ENCODE measurements at places on chromosomes 2 and 18.

- no peak for DNase-seq
Observed at GRCh38 chr2:44210362-44210761, 41.7 kb downstream of the PPM1B start.

GRCh38 chr2:211455216-211455841 lies 898.9 kb downstream of the CPS1 start:
- DNase-seq: peak; percentile 10

GRCh38 chr2:150566289-150566688 lies 78.8 kb upstream of the RND3 start:
- no peak for DNase-seq

GRCh38 chr18:63869374-63869773 lies 18.1 kb upstream of the SERPINB2 start:
- no peak for DNase-seq

- DNase-seq: no peak
Observed at GRCh38 chr2:119550346-119550745, 6.1 kb downstream of the CFAP221 start.

DNA sequence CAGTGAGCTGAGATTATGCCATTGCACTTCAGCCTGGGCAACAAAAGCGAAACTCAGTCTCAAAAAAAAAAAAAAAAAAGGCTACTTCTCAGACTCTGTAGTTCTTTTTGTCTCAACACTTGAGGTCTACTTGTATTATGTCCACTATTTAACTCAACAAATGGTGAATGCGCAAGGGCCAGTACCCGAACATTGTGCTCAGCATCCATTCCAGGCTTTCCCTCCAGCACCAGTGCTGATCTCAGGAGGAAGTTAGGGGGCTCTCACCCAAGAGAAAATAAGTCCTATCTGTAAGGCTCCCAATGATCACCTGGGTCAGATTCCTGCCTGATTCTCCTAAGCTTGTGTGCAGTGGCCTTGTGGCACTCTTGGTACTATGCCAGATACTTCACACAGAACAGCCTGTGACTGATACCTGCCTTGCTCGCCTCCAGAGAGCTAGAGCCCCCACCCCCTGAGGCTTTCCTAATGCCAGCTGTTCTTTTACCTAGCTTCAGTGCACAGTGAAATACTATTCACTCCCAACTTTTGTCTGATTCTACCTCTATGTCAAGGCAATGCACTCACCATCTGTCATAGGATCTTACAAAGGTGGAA lies 74.9 kb downstream of the INO80D start:
- no peak for DNase-seq

DNA sequence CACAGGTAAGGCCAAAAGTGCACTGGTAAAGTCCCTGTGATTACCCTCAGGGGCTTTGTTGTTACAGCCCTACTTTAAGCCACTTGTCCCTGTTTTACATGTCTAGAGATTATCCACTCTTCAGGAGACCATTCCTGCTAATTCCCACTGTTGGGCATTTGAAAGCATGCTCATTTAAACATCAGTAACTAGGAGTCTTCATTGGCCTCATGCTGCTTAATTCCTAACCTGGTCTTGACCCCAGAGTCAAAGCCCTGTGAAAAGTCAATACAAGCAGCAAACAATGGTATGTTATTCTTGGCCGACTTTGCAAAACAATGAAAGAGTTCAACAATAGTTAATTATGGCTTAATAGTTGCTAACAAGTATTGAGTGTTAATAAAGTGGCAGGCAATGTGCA lies 23.2 kb downstream of the AFF3 start:
- no peak for DNase-seq

- no peak for DNase-seq
Observed at GRCh38 chr18:12857215-12857905, 26.7 kb downstream of the PTPN2 start.

DNA sequence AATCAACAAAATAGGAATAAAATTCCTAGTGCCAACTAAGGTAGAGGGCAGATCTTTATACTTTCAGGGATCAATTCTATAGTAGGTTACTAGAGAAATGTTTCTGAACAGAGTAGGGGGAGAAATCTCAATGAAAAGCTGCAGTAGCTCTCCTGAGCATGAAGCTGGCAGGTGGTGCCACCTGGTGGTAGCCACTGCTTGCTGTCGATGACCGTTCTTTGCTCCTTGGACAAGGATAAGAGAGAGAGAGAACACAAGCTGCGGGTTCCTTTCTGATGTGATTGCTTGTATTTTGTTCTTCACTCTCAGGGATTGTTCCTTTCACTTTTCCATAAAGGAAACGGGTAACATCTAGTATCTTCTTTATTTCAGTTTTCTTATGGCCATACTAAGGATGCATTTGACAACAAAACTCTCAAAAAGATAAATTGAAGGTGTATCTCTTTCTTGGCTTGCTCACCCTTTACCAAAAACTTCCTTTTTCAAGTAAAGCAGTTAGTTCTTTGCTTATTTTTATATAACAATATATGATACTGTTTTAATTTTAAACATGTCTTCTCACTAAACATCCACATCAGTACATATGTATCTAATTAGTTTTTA lies 18.6 kb upstream of the MRPL19 start:
- peak; percentile 50 for DNase-seq

DNA sequence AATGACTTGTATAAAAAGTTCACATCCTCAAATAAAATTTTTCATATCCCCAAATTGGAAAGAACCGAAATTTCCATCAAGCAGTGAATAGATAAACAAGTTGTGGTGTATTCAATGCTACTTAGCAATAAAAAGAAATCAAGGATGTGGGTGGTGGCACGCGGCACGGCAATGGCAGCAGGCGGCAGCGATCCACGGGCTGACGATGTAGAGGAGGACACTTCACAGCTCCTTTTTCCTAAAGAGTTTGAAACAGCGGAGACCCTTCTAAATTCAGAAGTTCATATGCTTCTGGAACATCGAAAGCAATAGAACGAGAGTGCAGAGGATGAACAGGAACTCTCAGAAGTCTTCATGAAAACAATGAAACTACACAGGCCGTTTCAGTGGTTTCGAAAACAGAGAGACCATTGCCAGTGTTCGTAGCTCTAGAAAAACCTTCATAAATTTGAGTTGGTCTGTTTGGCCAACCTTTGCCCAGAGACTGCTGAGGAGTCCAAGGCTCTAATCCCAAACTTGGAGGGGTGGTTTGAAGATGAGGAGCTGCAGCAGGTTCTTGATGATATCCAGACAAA lies 9.8 kb upstream of the IL36A start:
- no peak for DNase-seq

- no peak for DNase-seq
Observed at GRCh38 chr2:119574864-119575263, 30.6 kb downstream of the CFAP221 start.

GRCh38 chr2:189819297-189819704 lies 35.1 kb downstream of the PMS1 start:
- DNase-seq: no peak

DNA sequence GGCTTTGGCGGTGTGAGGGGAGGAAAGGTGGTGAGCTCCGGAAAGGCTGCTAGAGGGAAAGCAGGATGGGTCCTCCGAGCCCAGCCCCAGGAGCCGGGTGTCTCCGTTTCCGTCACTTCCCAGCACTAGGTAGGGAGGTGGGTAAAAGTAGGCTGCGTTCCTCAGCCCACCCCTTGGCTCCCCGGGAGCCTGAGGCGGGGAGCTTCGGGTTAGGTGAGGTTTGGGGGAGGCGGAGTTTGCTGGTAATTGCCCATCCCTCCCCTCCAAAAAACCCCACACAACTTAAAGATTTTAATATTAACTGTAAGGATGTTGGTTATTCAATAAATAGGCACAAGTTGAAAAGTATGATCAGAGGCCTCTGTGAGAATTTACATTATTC lies 552 bp upstream of the ATF2 start:
- DNase-seq: no peak

- DNase-seq: no peak
Observed at GRCh38 chr2:84925336-84925723, 19.9 kb downstream of the TMSB10 start.

DNA sequence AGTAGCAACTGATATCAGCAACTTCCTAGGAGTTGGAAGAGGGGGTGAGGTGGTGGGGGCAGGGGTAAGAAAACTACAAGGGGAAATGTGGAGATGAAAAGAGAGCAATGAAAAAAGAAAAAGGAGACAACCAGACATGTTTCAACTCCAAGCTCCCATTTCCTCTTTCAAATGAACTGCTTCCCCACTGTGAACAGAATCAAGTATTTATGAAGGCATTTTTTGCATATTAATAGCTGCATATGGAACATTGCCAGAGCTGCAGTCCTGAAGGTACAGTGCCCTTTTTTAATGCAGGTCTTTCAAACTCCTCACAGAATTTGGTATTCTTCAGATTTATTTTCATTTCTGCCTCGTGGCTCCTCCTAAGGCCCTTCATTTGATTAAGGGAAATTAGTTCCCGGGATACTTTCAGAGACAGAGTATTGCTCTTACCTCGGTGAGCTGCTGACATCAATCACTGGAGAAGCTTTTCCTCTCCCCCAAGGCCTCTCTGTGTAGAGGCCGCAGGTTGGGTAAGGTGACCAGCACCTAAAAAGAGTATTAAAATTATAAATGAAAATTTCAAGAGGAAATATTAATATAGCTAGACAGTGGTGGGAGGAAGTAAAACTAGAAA lies 68.4 kb downstream of the KIAA2012 start:
- DNase-seq: no peak

GRCh38 chr2:233852056-233852455 lies 2.3 kb downstream of the HJURP start:
- no peak for DNase-seq

DNA sequence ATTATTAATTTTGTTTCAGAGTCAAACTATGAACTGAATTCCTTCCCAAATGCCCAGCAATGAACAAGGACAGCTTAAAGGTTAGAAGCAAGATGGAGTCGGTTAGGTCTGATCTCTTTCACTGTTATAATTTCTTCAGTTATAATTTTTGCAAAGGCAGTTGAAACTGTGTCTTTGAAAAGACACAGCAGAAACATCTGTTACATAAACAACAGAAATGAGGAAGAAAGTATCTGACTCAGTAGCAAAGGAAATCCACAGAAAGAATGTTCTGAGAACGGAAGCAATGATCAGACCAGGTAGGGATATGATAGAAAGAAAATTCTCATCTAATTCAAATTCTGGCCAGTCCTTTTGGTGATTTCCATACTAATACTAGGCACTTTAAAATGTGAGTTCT lies 5.2 kb upstream of the RMC1 start:
- DNase-seq: no peak

DNA sequence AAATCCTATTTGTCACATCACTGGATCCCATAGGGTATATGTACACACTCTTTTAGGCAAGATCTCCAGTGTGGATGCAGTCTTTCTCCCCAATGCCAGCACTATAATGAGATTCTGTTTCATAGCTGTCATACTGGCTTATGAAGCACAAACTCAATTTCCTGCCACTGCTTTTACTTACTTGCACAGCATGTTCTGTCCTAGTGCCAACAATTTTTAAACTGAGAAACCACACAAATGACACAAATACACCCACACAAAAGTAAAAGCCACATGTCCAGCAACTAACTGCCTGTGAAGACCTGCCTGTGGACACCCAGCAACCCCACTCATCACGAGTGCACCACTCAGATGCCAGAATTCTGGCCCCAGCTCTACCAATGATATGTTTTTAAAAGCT lies 29.6 kb upstream of the RNU4ATAC start:
- DNase-seq: no peak

- DNase-seq: no peak
Observed at GRCh38 chr2:9806298-9806610, 37.0 kb upstream of the TAF1B start.

- no peak for DNase-seq
Observed at GRCh38 chr2:120675460-120676130, 60.1 kb upstream of the GLI2 start.

- DNase-seq: no peak
Observed at GRCh38 chr2:239363946-239364637, 36.7 kb downstream of the HDAC4 start.

- no peak for DNase-seq
Observed at GRCh38 chr2:102112692-102113665, 29.6 kb upstream of the IL1R1 start.

DNA sequence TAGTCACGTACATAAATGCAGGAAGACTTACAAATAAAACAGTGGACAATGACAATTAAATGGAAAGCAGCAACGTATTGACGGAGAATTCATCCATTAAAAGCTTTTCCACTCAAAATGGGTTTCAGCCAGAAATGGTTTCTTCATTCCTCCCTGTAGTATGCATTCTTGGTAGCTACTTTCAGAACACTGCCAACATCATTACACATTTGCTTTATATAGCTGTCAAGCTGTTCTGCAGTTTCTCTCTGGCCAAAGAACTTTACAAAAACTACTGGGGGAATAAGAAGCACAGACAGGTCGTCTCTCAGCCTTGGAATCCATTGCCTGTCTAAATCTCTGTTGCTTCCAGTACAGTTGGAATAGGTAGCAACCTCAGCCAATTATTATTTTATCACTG lies 84.1 kb upstream of the NCKAP5 start:
- no peak for DNase-seq

DNA sequence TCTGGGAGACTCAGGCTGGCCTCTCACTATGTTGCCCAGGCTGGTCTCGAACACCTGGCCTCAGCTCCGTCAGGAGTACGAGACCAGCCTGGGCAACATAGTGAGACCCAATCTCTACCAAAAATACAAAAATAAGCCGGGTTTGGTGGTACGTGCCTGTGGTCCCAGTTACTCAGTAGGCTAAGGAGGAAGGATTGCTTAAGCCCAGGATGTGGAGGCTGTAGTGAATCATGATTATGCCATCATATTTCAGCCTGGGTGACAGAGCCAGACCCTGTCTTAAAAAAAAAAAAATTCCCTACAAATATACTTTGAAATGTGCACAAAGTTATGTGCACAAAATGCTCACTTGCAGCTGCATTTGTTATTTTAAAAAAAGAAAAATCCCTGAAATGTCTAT lies 26.3 kb upstream of the AGAP1 start:
- no peak for DNase-seq

GRCh38 chr2:67982956-67983355 lies 79.8 kb downstream of the C1D start:
- DNase-seq: no peak

DNA sequence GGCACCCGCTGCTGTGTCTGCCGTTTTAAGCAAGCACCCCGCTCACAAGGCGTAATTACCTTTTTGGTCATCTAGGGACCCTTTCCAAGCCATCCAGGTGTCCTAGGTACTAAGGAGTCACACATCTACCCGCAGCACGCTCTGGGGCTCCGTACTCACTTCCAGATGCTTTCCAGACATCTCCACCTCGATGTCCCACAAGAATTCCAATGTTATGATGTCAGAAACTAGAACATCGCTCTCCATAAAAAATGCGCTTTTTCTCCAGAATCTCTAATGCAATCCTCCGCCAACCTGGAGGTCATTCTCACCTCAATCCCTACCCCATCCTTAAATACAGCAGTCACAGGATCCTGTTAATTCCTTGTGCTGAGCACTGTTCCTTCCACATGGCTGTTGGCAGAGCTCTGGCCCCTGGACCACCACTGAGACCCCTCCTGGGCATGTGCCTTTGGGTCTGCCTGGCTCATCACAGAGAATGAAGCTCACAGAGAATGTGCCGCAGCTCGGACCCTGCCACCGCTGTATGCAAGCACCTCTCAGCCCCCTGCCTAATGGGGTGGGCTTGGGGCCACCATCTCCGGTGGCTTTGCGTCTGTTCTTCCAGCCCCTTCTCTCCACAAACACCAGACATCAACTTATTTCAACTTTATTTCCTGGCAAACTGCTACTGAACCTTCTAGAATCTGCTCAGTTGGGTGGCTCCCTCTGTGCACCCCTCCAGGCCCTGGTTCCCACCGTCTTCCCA lies 4.6 kb upstream of the PXDN start:
- no peak for DNase-seq

All from anterior cingulate cortex (tissue), 58 donors.